ENCODE measurements at places on chromosomes 6 and 20.

DNA sequence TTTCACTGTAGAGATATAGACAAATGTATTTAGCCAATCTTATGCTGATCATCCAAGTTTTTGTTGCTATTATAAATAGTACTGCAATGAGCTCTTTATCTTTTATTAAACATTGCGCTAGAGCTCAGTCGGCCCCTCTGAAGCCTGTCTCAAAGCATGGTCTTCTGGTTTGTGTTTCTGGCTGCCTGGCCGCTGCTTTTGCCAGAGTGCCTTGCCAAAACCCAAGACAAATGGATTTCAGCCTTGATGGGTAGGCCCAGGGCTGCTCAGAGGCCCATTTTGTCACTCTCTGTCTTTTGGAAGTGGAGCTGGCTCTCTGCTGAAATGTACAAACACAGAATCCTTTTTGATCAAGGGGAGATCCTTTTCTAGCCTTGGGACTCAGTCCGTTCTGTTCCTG lies 102.9 kb upstream of the KCNG1 start:
- no peak for DNase-seq

DNA sequence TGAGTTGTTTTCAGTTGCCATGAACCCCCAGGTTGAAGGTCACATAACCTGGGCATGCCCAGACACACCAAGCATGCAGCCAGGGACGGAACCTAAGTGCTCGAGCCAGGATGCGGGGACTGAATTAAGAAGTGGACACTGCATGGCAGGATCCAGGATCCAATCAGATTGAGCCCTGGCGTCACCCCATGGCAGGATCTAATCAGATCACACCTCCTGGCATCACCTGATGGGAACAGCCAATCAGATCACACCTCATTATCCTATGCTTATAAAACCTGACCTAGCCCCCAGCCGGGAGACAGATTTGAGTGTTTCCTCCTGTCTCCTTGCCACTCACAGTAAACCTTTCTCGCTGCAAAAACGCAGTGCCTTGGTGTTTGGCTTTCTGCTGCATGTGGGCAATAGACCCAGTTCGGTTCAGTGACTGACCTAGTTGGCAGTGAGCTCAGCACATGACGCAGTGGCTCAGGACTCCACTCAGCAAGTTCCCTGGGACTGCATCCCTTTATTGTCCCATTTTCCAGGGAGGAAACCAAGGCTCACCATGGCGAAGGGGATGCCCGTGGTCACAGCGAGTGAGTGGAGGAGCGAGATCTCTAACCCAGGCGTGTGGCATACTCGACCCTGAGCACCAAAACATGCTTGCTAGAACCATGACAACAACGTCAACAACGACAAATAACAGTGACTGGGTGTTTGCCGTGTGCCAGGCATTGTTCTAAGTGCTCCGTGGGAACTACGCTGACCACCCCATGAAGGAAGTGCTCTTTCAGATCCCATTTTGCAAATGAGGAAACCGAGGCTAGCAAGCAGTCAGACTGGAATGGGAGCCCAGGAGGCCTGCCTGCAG lies 66.3 kb downstream of the RBM38 start:
- DNase-seq, result no peak

GRCh38 chr6:109816452-109817374 lies 125.6 kb downstream of the FIG4 start:
- no peak for DNase-seq

DNA sequence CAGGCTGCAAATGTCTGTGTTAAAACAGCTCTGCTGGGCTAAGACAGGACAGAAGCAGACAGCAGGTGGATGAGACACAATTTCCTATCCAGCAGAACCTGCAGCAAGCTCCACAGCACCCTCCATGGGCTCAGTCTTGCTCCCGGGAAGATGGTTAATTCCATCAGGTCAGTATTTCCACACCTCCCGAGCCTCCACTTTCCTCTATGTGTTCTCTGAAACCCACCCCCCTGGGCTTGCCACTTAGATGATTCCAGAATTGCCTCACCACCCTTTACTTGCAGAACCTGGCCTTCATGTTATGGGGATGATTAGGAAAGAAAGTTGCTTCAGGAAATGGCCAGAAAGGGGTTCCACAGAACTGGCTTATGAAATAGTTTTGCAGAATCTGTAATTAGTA lies 43.8 kb downstream of the ERMARD start:
- no peak for DNase-seq

DNA sequence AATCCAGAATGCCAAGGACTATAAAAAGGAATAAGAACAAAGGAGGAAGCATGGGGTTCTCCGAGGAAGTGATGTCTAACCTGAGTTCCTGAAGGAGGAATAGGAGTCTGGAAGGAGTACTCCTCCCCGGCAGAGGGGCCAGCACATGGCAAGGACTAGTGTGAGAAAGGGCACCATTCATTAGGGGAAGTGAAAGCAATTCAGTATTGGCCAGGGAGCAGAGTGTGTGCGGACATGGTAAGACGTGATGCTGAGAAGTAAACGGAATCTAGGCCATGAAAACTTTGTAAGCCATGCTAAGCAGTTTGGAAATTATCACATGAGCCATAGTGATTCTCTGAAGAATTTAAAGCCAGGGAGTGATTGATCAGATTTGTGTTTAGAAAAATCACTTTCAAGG lies 218.9 kb upstream of the PRDM1 start:
- DNase-seq, result no peak

GRCh38 chr20:33731693-33732165 lies at the start of gene ZNF341:
ZNF341 (plus strand) TSS chr20:33731996; CDS start chr20:33732022, 26 bp downstream.
- DNase-seq, result peak; percentile 84

- peak; percentile 95 for DNase-seq
Measured at GRCh38 chr20:45890985-45891983, at the start of the genes CTSA and NEURL2. CTSA (plus strand) TSS chr20:45891335; CDS start chr20:45891569, 234 bp downstream. NEURL2 (minus strand) TSS chr20:45891208; CDS start chr20:45890991, 217 bp downstream.

DNA sequence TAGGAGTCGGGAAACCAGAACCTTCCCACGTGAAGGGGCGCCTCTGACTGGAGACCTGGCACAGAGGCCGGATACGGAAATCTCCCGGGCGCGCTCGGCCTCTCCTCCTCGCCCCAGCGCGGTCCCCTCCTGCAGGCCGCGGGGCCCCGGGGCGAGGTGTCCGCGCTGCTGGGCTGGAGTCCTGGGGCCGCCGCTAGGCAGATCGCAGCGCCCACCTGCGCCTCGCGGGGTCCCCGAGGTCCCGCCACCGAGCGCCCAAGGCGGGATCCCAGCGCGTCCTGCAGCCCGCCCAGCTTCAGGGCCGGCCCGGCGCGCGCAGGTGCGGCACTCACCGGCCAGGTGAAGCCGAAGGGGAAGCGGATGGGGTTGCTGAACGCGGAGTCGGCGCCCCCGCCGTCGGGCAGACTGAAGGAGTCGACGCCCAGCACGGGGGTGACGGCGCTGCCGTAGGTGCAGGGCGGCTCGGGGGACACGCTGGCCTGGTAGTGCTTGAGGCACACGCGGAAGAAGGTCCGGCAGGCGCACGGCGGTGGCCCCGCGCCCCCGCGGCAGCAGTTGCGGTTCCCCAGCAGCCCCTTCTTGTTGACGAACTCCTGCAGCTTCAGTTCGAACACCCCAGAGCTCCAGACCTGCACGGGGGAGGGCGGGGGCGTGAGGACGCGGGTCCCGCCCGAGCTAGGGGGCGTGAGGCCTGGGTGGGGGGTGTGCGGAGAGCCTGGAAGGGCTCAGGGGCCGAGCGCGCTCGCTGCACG lies 1.5 kb downstream of the DLL1 start:
- DNase-seq, result no peak

GRCh38 chr20:1535420-1536175 lies 21.9 kb downstream of the SIRPD start:
- DNase-seq, result no peak

- DNase-seq, result no peak
Measured at GRCh38 chr6:42185597-42185996, 9.2 kb downstream of the GUCA1B start.

- no peak for DNase-seq
Measured at GRCh38 chr20:13809373-13809772, 24.5 kb downstream of the NDUFAF5 start.

GRCh38 chr20:62710886-62711702 lies 2.5 kb downstream of the NTSR1 start:
- DNase-seq, result no peak

GRCh38 chr20:8050157-8050837 lies 30.7 kb upstream of the TMX4 start:
- no peak for DNase-seq

DNA sequence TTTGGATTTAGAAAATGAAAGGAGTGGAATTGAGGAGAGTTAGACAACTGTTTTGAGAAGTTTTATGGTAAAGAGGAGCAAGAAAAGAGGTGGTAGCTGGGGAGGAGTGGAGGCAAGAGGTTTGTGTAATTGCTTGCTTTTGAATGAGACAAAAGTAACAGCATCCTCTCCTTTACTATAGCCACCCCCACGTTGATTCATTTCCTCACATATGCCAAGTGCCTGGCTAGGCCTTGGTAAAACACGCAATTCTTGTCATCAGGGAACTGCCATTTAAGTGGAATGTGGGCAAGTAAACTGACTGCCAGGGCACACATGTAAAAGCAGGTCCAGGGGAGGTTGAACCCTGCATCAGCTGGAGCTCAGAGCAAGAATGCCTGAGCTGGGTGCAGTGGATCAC lies 4.1 kb downstream of the MTRES1 start:
- DNase-seq, result peak; percentile 22

DNA sequence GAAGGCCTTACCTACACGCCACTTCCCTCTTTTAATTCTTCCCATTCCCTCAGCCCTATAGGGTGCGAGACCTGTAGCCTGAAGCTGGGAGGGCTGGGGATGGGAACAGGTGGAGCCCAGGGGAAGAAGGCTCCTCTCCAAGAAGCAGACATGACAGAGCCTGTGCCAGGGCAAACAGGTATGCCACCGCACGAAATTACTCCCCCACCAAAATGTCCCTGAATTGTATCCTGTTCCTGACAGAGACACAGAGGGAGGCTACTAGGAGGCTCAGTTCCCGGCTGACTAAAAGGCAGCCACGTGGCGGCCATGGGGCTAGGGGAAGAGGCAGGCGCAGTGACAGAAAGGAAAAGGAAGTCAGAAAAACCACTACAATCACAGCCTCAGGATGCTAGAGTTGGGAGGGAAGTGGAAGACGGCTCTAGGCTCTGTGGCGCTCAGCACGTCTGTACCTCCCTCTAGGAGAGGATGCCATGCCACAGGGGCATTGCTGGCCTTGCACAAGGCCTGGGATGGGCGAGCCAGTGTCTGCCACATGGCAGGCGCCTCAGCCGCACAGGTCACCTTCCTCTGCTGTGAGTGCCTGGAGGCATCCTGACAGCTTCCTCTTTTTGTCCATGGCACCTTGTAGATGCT lies 27.7 kb downstream of the TFEB start:
- DNase-seq, result no peak

- no peak for DNase-seq
Measured at GRCh38 chr6:135212020-135212806, 31.1 kb downstream of the MYB start.

DNA sequence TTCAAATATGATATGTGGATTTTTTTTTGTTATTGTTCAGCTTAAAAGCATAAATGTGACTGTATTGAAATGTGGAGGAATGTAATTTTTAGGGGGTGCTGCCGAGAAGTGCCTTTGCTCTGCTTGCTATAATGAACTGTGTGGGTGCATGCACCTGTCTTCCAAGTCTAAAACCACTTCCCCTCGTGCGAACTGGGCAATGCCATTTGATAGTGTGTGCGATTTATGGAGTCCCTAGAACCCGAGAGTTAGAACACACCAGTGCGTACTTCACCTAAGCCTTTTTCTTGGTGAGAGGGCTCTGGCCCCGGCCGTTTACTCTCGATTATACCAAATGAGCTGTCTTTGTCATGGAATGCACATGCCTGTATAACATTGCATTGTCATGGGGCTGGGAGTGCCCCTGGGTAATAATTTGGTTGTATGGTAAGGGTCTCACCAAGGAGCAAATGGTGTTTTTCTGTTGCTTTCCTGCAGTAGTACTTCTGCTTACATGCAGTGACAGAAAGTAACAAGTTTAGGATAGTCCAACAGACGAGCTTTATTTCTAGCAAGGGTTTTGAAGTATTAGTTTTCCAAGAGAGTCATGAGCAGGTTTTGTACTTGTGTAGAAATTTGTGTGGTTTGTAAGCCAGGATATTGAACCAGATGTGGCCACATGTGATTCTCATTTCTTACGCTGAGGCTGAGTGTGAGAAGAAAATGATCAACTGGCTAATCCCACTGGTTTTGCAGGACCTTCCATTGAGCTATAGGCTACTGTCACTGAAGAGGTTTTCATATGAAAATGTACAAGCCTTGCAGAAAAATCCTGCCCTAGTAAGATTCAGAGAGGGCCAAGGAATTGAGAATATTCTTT lies 172.4 kb downstream of the DTNBP1 start:
- no peak for DNase-seq

DNA sequence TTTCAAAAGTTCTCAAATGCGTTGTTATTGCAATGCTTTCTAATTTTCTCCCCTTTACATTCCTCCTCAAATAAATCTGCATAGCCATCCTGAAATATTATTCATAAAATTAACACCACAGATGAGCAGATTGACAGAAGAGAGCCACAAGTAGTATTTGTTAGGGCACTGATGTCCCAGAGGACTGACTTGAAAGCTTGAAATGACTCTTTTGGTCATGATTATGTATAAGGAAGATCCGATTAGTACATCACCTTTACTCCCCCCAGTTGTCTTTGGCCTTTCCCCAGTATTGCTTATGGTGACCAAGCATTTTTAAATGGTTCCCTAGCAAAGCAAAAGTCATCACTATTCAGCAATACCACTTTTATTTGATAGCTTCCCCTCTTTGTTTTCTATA lies 187.6 kb downstream of the ADAT2 start:
- no peak for DNase-seq

DNA sequence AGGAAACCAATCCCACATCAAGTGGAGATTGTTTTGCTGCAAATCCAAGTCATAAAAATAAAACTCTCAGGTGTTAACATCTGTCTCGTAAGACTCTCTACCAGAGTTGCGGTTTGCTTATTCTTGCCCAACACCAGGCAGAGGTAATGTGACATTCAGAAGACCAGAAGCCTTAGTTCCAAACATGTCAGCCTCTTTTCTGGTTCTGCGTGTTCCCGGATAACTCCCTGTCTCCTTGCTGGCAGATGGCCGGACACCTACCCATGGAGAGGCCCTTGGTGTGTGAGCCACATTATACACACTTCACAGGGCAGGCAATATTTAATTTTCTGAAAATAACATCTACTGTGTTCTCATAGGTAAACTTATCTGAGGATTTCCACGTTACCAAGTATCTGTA lies 73.4 kb downstream of the GMPR start:
- no peak for DNase-seq
